Ovary (tissue), 10 donors: ENCODE measurements at places on chromosomes 7 and 10. TPM values are rescaled to one million over a fixed set of nuclear protein-coding genes. Genes with fewer than 3 reads are reported as not detected.

DNA sequence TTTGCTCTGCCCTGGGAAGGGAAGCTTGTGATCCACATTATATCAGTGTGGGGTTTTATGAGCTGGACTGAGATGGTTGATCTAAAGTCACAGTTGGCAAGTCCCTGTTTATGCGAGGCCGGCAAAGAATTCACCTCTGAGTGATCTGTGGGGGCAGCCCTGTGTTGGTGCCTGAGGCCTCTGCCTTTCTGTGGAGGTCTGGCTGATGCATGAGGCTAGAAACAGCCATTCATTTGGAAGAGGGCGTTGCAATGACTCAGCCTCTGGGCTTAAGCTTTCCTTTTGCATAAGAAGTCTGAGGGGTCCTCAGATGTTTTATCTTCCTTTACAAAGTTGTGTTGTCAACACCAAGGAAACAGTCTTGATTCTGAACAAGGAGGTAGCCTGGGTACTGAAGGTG is 126.9 kb downstream of the MGMT start:
- no peak for DNase-seq
- no peaks in the 10 kb centered on the region for H3K27me3 ChIP-seq
- no peak overlapping the region for H3K27ac ChIP-seq
- no peak overlapping the region for H3K4me3 ChIP-seq

DNA sequence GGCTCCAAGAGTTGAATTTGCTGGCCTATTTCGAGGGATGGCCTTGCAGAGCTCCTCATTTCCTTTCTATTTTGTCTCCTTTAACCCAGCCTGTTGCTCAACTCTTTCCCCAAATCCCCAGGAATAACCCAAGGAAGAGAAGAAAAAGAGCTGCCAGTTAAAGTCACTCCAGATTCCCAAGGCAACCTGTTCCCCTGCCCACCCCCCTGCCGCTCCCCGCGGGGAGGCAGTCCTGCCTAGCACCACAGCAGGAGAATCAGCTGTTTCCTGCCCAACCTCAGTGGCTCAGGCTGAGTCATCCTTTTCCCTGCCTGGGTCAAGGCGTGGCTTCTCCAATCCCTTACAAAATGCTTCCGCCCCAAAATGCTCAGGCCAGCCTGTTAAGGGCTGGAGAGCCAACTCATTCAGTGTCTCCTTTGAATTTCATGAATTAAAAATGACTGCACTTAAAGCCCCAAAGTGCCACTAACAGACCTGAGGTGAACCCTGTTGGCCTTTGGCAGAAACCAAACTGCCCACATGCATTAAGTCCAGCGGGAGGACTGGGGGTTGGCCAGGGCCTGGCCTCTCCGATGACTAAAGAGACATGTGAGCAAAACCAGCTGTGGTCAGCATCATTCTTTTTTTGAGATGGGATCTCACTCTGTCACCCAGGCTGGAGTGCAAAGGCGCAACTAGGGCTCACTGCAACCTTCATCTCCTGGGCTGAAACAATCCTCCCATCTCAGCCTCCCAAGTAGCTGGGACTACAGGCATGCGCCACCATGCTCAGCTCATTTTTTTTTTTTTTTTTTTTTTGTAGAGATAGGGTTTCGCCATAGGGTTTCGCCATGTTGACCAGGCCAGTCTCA is 83.2 kb upstream of the KIF5B start:
- H3K27ac ChIP-seq, result no peak overlapping the region
- peaks cover 3% of the 10 kb centered on the region for H3K4me1 ChIP-seq
- H3K27me3 ChIP-seq, result no peaks in the 10 kb centered on the region
- no peak overlapping the region for H3K4me3 ChIP-seq
- H3K36me3 ChIP-seq, result no peaks in the 10 kb centered on the region
- peak; percentile 58 for DNase-seq

DNA sequence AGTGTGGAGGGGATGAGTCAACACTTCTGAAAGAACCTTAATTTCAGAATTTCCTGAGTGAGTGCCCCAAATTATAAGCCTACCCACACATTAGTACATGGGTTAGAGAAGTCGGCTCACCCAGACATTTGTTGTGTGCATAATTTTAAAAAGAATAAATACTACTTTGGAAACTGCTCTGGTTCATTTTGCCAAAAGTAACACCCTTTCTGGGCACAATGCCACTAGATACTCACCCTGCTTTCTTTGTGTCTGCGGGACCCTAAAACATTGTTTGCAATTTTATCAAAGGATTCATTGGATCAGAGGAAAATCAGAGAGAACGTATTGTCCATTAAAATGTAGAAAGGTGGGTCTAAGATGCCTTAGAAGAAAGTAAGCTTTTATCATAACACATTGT is 245.5 kb upstream of the NRP1 start:
- H3K27ac ChIP-seq, result no peak overlapping the region
- no peak overlapping the region for H3K4me3 ChIP-seq
- no peaks in the 10 kb centered on the region for H3K27me3 ChIP-seq
- no peaks in the 10 kb centered on the region for H3K36me3 ChIP-seq

DNA sequence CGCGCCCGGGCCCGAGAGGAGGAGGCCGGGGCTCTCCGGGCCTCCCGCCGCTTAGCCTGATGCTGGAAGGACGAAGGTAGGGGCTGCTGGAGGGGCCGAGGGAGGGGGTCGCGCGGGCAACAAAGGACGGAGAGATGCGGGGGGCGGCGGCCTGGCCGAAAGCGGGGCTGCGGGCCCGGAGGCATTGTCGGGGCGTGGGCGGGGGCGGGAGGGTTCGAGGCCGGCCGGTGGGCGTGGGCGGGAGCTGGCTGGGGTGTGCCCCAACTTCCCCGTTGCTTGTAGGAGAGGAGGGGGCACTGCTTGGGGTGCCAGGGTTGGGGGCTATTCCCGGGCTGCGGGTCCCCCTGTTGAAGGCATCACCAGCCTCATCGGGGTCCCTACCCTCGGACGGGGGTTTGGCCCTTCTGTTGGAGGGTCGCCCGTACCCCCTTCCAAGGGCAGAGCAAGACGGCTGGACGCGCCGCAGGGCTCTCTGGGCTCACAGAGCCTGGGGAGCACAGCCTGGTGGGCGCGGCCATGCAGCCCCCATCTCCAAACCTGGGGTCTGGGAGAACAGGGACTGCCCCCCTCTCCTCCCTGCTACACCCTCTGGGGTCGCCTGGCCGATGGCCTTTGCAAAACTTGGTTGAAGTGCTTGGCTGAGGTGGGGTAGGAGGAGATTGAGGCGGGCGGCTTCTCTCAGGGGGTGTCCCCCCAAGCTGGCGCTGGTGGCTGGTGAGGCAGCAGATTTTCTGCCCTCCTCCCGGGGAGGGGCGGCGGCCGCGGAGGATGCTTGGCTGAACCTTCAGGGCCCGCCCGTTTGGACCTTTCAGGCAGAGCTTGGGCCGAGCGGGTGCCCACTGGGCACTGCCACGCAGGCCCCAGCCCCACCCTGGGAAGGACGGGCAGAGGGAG is 699 bp downstream of the CLIP2 start:
- peak; percentile 56 for DNase-seq
- H3K4me1 ChIP-seq, result peaks cover 15% of the 10 kb centered on the region

DNA sequence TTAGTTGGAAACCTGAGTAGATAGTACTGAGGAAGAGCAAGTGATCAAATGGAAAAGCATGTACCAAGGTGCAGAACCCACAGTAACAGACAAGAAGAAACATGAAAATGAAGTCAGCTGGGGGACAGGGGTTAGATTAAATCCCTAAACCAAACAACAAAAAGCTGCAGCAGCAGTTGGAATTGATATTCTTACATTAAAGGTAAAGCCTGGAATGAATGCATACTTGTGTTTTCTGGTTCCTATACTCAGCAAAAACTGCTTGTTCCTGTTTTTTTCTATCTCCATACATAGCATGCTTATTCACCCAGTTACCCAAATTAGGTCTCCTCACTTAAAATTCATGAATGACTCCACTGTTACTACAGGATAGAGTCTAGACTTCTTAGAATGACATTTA is 92.4 kb downstream of the TPST1 start:
- H3K27ac ChIP-seq, result no peak overlapping the region
- H3K27me3 ChIP-seq, result no peaks in the 10 kb centered on the region
- H3K36me3 ChIP-seq, result no peaks in the 10 kb centered on the region
- no peak for DNase-seq
- H3K4me3 ChIP-seq, result no peak overlapping the region

GRCh38 chr7:105808703-105809590 is 67.5 kb downstream of the ATXN7L1 start:
- H3K27ac ChIP-seq, result no peak overlapping the region
- H3K27me3 ChIP-seq, result no peaks in the 10 kb centered on the region
- no peak for DNase-seq
- no peaks in the 10 kb centered on the region for H3K4me1 ChIP-seq
- H3K36me3 ChIP-seq, result no peaks in the 10 kb centered on the region
- H3K4me3 ChIP-seq, result no peak overlapping the region

DNA sequence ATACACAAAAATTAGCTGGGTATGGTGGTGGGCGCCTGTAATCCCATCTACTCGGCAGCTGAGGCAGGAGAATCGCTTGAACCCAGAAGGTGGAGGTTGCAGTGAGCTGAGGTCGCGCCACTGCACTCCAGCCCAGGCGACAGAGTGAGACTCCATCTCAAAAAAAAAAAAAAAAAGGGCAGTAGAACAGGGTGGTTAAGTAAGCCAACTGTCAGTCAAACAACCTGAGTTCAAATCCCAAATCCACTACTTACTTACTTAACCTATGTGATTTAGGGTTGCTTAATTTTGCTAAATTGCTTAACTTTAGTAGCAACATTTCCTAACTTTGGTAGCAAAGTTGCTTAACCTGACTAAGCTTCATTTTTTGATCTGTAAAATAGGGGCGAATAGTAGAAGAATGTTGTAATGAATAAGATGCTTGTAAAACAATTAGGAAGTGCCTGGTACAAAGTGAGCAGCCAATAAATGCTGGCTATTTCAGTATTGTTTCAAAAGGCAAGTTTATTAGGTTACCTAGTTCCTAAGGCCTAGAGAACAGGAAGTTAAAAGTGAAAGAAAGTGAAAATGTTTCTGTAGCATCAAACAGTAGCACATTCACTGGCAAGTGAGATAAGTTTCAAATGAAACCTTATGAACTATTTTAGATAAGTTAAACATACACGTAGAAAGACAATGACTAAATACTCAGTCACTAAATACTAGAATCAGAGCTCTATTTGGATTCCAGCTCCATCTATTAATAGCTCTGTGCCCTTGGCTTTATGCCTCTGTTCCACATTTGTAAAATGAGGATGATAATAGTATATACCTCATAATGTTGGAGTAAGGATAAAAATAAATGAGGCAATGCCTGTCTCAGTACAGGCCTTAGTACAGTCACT is 64.3 kb downstream of the HOXA1 start:
- no peaks in the 10 kb centered on the region for H3K4me1 ChIP-seq
- no peaks in the 10 kb centered on the region for H3K27me3 ChIP-seq
- H3K4me3 ChIP-seq, result no peak overlapping the region
- no peak for DNase-seq
- H3K36me3 ChIP-seq, result no peaks in the 10 kb centered on the region

GRCh38 chr7:116863936-116864500 is 1.6 kb downstream of the CAPZA2 start:
- no peak overlapping the region for H3K27ac ChIP-seq
- no peaks in the 10 kb centered on the region for H3K27me3 ChIP-seq
- peak overlapping the region; percentile 88 for H3K4me3 ChIP-seq
- no peak for DNase-seq
- H3K36me3 ChIP-seq, result no peaks in the 10 kb centered on the region
- peaks cover 4% of the 10 kb centered on the region for H3K4me1 ChIP-seq

DNA sequence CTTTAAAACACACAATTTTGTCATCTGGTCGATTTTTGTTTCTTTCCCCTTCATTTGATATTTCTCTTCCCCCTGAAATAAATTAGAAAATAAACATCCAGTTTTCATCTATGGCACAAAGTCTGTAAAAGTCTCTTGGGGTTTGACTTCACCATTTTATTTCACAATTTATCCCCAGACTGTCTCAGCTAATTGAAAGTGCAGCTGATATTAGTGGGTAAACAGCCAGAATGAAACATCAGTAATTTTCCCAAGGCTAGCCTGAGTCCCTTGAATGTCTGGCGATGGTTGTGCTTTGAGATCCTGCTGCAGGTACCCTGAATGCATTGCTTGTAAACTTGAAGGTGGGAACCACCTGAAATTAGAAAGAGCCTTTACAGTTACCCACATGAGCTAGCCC is 60.6 kb upstream of the NEBL start:
- no peak overlapping the region for H3K4me3 ChIP-seq
- no peaks in the 10 kb centered on the region for H3K4me1 ChIP-seq
- H3K27ac ChIP-seq, result no peak overlapping the region
- H3K27me3 ChIP-seq, result no peaks in the 10 kb centered on the region
- no peaks in the 10 kb centered on the region for H3K36me3 ChIP-seq

DNA sequence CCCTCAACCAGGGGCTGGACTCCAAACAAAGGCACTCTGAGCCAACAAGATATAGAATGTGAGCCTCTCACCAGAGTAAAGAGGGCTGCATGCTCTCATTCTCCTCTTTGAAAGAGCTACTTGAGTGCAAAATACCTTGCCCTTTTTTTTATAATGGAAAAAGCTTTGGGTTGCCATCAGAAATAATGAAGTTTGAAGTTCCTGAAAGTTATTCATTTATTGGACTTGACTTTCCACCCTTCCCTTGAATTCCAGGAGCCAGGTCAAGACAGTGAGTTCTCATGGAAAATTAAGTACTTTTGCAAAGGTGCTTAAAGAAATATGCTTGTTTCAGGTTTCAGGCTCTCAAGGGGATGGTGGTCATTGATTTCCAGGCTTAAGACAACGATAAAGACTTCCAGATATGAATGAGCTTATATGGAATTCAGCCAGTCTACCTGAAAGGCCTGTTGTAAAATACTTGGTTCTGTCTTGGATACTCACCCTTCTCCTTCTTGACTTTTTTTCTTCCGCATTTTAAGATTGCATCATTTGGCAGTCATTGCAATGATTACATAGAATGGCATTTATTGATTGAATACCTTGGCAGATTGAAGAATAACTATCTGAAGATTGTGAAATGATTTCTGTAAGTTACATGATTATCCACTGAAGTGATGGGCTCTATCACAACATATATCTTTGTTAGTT is 696.4 kb downstream of the INHBA start:
- DNase-seq, result no peak
- H3K27ac ChIP-seq, result no peak overlapping the region
- no peaks in the 10 kb centered on the region for H3K36me3 ChIP-seq
- H3K4me3 ChIP-seq, result no peak overlapping the region

RBP3 gene
- polyA plus RNA-seq, result not detected

FFAR4 gene
- 0.28 TPM for polyA plus RNA-seq

MSMB gene
- polyA plus RNA-seq, result not detected

RFC2 gene
- polyA plus RNA-seq, result 23.7 TPM

ANKRD30A gene
- polyA plus RNA-seq, result not detected

NUB1 gene
- polyA plus RNA-seq, result 33.8 TPM

SOSTDC1 gene
- polyA plus RNA-seq, result 0.12 TPM

EMX2 gene
- 62.1 TPM for polyA plus RNA-seq

ATP6V0E2 gene
- 10.0 TPM for polyA plus RNA-seq

SPDYE16 gene
- 0.71 TPM for polyA plus RNA-seq

ZKSCAN1 gene
- polyA plus RNA-seq, result 29.4 TPM
